Stimulated activated CD8-positive, alpha-beta memory T cell treated with anti-CD3 and anti-CD28 coated beads, Interleukin-2, amount 100 ng/mL, for 1 hour (primary cell): ENCODE measurements at places on chromosomes 13 and 19.

GRCh38 chr19:13429563-13429962, 76.7 kb downstream of the CACNA1A start:
- no peak for DNase-seq

- no peak for DNase-seq
Observed at GRCh38 chr19:50500753-50501151, 10.2 kb downstream of the JOSD2 start.

- DNase-seq, result no peak
Observed at GRCh38 chr19:30276011-30276882, 95.9 kb upstream of the ZNF536 start.

GRCh38 chr19:8129061-8129618, 20.3 kb downstream of the FBN3 start:
- no peak for DNase-seq

DNA sequence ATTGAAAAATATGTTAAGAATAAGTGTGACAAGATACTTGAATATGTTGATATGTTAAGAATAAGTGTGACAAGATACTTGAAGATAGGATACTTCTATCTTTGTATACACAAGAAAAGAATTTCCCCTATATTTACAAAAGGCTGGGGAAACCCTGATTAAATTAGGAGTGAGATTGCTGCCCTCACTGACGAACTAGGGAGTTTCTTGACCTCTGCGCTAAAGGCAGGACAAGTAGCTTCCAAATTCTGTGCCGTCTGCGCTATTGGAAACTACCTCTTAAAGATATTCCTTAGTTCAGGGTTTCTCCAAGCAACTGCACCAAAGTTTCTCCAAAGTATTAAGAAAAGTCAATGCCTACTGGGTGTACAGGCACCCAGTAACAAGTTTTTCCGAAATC, 730 bp downstream of the ZNF260 start:
- DNase-seq, result no peak

GRCh38 chr13:59413126-59413525, 750.6 kb downstream of the DIAPH3 start:
- no peak for DNase-seq

DNA sequence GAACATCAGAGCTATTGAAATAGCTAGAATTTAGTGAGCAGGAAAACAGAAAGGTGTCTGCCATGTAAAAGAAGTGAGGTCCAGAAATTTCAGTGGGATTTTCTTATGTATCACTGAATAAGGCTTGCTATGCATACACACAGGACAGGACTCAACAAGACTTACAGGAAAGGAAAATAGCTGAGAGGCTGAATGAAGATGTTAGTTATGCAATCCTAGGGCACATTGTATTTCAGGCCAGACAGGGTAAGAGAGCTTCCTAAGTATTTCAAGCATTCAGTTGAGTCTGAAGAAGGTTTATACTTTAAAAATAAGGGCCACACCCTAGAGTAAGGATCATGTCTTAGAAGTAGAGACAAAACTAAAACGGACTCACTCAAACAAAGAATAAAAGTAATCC, 419.9 kb upstream of the PRR20A start:
- no peak for DNase-seq

- no peak for DNase-seq
Observed at GRCh38 chr13:23386533-23386932, 47.0 kb downstream of the SACS start.

GRCh38 chr19:4370418-4371041, 27.2 kb downstream of the MPND start:
- no peak for DNase-seq

DNA sequence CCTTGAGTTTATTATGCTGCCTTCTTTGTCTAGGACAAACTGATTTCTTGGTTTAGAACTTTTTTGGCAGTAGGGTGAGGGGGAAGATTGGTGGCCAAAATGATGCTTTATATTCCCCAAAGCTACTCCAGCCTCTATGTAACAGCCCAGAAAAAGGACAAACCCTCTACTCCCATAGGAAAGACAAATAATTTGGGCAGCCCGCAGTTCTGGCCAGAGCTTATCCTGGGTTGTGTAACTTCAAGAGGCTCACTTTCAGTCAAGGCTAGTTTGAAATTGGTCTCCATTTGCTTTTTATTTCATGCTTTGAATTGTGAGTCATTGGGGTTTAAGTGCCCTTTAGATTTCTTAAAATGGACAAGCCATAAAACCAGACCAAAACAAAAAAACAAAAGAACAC, 142.3 kb downstream of the OLFM4 start:
- DNase-seq, result no peak

DNA sequence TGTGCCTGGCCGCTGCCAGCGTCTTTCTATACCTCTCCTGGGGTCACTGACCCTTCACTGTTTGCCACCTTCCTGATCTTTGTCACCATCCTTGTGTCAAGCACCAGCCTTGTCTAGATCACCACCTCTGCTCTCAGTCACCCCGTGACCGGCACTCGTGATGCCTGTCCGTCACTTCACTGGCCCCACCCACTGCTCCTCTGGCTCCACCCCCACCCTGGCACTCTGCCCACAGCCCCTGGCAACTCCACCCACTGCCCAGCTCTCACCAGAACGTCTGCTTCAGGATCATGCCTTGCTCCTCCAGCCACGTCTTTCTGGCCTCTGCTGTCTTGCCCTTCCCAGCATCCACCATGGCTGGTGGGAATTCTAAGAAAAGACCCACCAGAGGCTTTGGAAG, 24.8 kb upstream of the PLA2G4C start:
- no peak for DNase-seq

DNA sequence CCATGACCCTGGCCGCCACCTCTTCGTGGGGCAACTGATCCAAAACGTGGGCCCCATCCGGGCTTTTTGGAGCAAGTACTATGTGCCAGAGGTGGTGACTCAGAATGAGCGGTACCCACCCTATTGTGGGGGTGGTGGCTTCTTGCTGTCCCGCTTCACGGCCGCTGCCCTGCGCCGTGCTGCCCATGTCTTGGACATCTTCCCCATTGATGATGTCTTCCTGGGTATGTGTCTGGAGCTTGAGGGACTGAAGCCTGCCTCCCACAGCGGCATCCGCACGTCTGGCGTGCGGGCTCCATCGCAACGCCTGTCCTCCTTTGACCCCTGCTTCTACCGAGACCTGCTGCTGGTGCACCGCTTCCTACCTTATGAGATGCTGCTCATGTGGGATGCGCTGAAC, 9.6 kb downstream of the INSL3 start:
- DNase-seq, result no peak

DNA sequence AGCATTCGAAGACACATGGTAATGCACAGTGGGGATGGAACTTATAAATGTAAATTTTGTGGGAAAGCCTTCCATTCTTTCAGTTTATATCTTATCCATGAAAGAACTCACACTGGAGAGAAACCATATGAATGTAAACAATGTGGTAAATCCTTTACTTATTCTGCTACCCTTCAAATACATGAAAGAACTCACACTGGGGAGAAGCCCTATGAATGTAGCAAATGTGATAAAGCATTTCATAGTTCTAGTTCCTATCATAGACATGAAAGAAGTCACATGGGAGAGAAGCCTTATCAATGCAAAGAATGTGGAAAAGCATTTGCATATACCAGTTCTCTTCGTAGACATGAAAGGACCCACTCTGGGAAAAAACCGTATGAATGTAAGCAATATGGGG, 16.2 kb upstream of the ZNF763 start:
- DNase-seq, result no peak

DNA sequence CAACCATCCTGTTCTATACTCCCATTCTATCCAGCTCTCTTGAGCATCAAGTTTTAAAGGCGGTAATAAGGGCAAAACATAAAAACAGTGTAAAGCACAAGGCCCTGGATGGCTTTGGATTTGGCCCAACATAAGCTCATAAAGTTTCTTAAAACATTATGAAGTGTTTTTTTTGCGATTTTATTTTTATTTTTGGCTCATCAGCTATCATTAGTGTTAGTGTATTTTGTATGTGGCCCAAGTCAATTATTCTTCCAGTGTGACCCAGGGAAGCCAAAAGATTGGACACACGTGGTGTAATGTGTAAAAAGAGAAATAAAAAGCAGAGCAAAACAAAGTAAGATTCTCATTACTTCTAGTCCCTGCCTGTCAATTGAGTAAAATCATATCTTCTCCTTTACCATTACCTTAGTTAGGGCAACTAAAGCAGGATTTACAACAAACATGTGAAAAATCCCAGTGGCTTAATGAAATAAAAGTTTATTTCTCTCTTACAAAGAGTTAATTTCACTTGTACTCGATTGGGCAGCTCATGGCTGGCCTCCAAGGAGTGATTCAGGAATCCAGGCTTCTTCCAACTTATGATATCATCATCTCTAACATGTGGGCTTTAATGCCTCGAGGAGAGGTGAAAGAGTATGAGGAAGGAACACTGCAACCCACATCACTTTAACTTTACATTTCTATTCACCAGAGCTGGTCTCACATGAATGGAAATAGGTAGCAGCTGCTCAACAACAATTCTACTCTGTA, 725.2 kb upstream of the SLITRK1 start:
- no peak for DNase-seq

DNA sequence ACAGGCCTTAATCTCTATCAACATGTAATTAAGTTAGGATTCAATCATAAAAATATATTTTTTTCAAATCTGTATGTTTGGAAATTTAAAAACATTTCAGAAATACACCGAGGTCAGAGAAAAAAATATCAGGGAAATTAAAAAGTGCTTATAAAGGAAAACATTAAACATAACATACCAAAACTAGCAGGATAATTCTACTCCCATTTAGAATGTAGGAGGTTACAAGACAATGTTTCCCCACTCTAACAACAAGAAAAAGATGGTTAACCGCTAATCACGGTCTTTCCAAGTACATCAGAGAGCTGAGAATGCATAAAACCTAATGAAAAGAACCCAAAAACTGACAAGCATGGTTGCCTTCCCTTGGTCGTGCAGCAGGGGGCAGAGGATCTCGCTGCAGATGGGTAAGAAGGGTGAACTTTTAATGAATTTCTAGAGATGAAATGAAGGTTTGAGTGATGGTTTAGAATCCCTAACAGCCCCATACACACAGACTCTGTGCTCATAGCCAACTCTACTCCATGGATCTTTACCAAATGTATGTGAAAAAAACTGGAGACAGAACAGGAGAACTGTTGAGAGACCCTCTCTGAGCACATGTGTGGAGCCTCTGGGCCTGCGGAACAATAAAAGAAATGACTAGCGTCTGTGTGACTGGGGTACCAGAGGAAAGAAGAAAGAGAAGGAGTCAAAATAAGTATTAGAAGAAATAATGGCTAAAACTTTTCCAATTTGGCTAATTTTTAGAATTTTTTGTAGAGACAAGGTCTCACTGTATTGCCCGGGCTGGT, 51.3 kb upstream of the LSM14A start:
- peak; percentile 2 for DNase-seq

- no peak for DNase-seq
Observed at GRCh38 chr13:100636441-100636840, 38.2 kb downstream of the TMTC4 start.

GRCh38 chr13:21670883-21671619, at the start of gene FGF9:
Gene FGF9 (plus strand): TSS chr13:21671073. CDS start chr13:21671913, 840 bp downstream.
- peak; percentile 59 for DNase-seq

GRCh38 chr13:110393761-110394160, 86.7 kb downstream of the COL4A2 start:
- DNase-seq, result no peak

- DNase-seq, result no peak
Observed at GRCh38 chr19:1317274-1318003, 31.8 kb downstream of the EFNA2 start.

DNA sequence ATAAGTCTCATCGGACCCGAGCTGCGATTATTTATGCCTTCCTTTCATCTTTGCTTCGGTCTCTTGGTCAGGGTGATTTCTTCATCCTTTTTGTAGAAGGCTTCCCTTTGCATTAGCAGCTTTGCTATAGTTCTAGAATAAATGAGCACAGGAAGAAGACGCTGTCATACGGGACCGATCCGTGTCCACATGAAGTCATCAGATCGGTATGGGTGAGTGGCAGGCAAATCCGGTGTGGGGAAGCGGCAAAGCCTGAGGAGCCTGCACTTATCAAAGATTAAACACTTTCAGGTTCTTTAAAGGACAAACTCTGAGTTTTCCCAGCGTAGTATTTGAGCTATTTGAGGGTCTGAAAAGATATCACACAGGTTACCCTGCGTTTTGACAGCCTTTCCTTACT, 119.3 kb downstream of the IRS2 start:
- no peak for DNase-seq

DNA sequence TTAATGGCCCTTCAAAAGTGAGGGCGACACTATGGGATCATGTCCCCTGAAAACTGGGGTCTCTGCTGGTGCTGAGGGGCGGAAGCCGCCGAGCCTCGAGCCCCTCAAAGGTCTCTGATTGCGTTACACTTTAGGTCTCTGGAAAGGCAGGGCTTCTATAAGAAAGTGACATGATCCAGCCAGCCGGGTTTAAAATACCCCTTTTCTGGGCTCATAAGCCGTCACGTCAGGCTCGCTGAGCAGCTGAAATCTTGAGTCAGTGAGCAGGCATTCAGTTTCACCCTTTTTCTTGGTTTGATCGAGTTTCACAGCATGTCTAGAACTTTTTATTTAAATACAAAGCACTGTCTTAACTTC, 600 bp upstream of the HMGB1 start:
- no peak for DNase-seq

DNA sequence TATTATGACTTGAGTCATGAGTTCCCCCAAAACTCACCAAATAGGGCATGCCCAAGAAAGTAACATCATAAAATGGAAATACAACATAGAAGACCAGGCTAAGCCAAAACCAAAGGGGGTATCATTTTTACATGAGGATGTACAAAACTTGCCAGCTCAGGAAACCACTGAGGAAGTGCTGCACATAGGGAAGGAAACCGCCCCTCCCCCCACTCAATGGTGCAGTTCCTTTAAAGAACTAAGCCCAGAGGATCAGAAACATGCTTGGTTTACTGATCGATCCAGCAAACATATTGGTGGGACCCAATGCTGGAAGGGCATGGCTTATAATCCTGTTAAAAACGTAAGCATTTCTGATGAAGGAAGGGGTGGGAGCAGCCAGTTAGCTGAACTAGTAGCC, 4.2 kb upstream of the ZNF486 start:
- no peak for DNase-seq

GRCh38 chr13:46134494-46134893, 29.7 kb upstream of the CPB2 start:
- DNase-seq, result no peak

DNA sequence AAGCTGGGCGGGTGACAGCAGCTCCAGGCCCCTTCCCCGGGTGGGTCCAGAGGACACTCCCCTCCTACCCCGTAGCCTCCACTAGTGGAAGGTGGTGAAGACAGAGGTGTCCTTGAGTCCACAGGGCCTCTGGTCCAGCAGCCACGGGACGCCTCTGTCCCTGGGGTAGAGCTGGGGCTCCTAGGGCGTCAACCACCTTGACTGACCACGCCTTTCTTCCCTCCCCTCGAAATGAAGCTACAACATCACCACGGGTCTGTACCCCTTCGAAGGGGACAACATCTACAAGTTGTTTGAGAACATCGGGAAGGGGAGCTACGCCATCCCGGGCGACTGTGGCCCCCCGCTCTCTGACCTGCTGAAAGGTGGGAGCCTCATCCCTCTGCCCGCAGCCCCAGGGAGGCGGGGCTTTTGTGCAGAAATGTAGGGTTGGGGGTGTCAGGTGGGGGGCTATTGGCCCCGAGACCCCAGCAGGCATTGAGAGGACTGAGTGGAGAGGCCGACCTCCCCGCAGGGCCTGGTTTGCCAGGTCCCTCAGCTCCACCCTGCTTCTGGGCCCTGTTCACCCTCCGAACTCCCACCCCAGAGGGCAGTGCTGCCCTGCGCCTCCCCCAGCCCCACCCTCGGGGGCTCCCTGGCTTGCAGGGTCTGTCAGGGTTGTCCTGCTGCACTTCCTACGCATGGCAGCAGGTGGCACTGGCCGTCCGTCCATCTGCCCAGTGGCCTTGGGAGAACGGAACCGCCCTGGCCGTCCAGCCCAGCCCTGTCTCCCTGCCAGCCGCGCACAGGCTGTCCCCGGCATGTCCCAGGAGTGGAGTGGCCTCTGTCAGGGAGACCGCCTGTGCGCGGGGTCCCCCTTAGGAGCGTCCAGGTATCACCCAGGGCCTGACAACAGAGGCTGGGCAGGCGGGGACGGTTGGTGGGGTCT, 15.7 kb downstream of the STK11 start:
- DNase-seq, result no peak
